AG08395 (cell line): ENCODE measurements at places on chromosomes 12 and 14.
A peak's percentile ranks its signal among the peaks of the same experiment; 100 is the strongest.

GRCh38 chr14:75446447-75446846, 18.6 kb downstream of the JDP2 start:
- no peak for DNase-seq

DNA sequence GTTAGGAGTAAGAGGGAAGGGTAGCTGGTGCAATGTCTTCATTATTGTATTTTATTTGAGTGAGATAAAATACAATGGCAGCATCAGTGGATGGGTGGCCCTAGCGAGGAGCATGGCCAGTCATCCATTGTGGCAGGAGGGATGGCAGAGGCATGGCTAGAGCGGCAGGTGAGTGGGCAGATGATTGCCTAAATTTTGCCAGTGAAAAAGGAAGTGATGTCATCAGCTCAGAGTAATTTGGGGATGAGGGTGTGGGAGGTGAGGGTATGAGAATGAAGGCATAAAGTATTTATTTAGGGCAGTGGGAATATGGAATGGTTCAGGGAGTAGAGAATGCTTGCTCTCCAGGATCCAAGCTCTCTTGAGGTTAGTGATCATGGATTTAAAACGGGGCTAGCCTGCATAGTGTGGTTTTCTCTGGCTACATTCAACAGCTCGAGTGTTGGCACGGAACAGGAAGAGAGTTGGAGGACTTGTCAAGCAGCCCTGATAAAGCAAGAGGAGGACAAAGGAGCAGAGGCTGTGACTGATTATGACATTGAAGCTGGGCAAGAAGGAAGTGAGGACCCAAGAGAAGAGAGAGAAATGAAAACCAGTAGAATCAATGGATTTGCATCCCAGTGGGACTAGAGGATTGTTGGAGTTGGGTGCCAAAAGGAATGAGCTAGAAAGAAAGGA, 18.7 kb upstream of the SERPINA6 start:
- peak; percentile 53 for DNase-seq

DNA sequence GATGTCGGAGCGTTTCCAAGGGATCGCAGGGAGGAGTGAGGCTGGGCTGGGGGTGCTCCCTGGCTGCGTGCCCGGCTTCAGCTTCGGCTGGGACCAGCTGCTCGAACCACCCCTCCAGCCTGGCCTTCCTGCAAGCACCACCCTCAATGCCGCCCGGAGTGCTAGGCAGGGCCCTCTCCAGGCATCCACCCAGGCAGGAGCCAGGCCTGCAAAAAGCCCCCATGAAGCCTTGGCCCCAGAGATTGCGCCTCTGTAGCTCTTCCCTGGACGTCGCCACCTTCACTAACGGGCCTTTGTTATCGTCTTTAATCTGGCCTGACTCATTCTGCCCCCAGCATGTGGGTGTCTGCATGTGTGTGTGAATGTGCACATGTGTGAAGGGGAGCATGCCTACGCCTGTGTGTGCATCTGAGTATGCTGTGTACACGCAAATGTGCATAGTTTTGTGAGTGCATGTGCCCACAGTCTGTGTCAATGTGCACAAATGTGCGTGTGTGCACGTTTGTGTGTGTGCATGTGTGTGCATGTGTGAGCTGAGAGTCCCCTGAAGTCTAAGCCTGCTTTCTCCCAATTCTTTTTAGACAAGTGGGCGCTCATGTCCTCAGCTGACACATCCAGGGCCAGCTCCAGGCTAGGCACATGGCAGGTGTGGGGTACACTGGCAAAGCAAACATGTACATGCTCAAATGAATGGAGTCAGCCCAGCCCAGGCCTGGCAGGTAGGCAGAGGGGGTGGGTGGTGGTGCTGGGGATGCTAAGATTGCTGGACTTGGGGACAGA, 195.4 kb upstream of the C14orf180 start:
- no peak for DNase-seq

DNA sequence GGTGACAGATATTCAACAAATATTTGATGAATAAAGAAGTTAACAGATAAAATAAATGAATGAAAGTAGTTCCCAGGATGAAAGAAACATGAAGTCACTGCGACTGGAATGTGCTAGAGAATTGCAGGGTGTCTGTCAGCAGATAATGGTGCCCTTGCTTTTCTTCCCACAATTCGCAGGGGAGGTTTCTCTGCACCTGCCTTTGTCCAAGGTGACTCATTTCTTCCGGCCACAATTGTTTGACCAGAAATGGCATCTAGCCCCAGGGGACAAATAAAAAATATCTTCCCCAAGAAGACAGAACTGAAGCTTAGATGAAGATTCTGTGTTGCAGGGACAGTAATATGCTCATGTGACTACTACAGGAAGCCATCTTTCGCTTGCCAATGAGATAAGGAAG, 316.1 kb upstream of the TBX3 start:
- DNase-seq, result no peak

GRCh38 chr14:99821519-99822508, 28.6 kb downstream of the EML1 start:
- DNase-seq, result peak; percentile 72

- no peak for DNase-seq
These were observed 53.3 kb upstream of the STXBP6 start for GRCh38 chr14:25103271-25103670.

DNA sequence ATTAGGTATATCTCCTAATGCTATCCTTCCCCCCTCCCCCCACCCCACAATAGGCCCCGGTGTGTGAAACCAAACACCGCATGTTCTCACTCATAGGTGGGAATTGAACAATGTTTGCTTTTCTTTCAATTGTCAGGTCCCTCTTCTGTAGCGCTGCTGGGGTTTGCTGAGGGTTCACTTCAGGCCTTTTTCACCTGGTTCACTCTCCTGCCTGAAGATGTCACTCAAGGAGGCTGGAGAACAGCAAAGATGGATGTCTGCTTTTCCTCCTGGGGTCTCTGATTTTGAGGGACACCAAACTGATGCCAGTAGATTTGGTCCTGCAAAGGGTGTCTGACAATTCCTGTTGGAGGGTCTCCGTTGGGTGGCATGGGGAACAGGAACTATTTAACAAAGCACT, 35.8 kb downstream of the KLRK1 start:
- DNase-seq, result no peak

DNA sequence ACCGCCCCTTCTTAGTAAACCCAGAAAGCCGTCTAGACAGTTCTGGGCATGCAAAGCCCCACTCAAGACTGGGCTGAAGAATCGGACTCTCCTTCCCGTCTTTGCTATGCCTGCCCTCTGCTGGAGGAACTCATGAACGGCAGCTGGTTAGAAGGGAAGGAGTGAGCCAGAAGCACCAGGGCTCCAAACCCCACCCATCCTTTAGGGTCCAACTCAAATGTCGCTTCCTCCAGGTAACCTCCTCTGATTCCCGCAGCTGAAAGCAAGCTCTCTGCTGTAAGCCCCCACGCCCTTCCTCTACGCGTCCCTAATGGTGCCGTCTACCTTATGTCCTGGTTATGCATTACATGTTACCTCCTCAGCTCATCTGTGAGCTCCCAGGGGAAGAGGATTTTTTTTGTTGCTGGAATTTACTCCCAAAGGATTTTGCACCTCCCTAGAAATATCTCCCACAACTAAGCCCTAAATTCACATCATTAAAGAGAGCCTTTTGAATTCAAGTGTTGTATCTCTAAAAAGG, 59.0 kb upstream of the SCN8A start:
- DNase-seq, result peak; percentile 82

GRCh38 chr12:88062474-88062873, 33.3 kb upstream of the C12orf50 start:
- DNase-seq, result no peak

DNA sequence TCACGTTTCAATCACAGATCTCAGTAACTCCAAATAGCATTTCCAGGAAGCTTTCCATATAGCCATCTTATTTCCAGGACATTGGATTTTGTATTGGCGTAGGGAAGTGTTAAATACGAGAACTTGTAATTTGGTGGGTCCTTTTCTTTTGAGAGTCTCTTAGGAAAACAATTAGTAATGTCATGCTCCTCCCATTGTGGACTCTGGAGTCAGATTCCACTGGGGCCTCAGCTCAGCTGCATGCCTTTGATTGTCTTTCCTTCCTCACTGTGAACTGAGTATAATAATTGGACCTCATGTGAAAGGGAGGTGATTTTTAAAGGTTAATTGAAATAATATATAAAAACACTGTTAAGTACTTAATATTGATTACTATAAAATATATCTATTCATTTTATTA, 462.6 kb downstream of the NPAS3 start:
- no peak for DNase-seq

GRCh38 chr14:31228533-31228932, 20.9 kb upstream of the HECTD1 start:
- DNase-seq, result no peak

DNA sequence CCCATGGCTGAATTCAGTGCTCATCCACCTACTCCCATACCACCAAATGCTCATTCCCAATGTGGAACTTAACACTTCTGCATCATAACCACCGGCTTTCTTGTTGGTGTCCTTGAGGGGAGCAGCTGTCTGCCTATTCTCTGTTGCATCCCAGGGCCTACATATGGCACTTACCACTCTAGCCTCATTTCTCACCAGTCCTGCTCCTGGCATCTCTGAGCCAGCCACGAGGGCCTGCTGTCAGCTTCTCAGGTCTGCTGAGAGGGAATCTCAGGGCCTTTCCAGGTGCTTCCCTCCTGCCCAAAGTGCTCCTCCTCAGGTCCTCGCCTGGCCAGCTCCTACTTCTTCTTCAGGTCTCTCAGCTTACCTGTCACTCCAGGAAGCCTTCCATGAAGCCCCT, 24.0 kb upstream of the RND1 start:
- no peak for DNase-seq

DNA sequence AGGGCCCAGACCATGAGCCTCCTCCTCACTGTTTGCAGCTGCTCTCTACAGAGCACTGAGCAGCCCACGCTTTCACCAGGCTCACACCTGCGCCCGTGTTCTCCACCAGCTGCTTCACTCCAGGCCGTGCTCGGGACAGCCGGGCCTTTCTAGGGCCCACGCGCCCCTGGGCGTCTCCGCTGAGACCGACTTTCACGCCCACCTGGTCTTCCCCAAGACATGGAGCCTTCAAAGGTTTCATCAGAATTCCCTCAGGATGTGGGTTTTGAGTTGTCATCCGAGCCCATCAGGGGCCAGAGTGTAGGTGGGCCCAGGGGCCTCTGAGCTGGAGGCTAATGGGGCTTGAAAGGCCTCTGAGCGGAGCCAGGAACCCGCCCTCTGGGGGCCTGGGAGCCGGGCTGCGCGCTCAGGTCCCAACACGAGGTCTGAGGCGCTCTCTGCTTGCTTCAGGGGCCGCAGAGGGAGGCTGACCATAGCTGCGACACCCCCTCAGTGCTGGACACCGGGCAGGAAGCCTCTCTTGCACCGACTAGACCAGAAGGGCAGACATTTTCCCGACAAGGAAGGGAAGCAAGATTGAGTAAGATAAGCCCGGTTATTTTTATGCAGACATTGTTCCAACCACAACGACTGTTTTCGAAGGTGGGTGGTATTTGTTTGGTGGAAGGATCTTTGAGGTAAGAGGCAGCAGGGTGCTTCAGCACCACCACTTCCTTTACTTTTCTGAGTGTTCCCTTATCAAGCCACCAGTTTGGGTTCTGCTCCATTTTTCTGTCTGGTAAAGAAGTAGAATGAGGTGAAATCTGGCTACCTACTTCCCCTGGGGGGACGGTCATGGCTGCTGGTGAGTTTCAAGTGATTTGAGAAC, 125.0 kb upstream of the FUT8 start:
- no peak for DNase-seq

DNA sequence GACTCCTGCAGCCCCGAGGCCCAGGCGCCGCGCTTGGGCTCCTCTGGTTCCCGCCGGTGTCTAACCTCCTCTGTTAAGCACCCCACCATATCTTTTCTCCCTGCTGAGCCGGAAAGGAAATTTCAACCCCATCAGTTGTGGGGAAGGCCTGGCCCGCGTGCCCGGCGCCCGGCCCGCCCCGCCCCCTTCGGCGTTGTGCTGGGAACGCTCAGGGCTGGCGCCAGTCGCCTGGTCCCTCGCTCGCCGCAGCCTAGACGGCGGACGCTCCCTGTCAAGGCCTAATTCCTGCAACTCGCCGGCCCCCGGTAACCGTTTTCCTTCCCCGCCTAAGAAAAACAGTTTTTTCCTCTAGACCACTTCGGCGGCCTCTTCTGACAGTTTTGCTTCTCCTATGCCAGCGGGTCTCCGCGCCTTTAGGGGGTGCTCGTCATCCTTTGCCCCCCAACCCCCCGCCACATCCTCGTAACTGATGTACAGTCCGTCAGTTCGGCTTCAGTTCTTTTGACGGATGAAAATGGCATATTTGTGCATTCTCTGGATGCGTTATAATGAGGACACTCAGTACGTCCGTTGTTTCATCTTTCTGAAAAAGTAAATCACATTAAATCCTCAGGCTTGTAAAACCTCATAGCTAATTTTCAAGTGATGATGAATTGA, 506 bp upstream of the NAP1L1 start:
- DNase-seq, result peak; percentile 78

DNA sequence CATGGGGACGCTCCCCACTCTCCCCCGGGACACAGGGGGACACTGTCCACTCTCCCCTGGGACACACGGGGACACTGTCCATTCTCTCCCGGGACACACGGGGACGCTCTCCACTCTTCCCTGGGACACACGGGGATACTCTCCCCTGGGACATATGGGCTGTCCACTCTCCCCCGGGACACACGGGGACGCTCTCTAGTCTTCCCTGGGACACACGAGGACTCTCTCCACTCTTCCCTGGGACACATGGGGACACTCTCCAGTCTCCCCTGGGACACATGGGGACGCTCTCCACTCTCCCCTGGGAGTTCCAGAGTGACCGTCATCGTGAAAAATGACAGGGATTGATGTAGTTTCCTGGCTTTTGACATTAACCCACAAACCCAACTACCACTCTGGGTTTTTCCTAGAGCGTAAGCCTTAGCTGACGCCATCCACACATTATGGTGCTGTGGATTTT, 3.0 kb upstream of the P2RX2 start:
- no peak for DNase-seq

DNA sequence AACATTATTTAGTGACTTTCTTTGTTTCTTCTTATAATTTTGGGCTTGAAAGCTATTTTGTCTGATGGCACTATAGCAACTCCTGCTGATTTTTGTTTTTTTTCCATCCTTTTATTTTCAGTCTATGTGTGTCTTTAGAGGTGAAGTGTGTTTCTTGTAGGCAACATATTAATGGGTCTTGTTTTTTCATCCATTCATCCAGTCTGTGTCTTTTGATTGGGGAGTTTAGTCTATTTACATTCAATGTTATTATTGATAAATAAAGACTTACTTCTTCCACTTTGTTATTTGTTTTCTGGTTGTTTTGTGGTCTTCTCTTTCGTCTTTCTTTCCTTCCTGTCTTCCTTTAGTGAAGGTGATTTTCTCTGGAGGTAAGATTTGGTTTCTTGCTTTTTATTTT, 198.0 kb downstream of the CRADD start:
- no peak for DNase-seq

DNA sequence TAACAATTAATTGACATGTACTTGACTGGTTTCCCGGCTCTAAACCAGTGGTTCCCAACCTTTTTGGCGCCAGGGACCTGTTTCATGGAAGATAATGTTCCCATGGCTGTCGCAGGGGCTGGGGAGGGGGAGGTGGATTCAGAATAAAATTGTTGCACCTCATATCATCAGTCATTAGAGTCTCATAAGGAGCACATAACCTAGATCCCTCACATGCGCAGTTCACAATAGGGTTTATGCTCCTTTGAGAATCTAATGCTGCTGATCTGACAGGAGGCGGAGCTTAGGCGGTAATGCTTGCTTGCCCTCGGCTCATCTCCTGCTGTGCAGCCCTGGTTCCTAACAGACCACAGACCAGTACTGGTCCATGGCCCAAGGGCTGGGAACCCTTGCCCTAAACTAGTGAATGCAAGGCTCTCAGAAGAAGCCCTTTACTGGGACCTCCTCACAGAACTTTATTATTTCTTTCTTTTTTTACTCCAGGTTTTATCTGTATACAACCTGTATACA, 86.4 kb upstream of the SINHCAF start:
- DNase-seq, result no peak
